ENCODE measurements at places on chromosomes 6 and 20. TPM values are rescaled to one million over a fixed set of nuclear protein-coding genes. Genes with fewer than 3 reads are reported as not detected.

DNA sequence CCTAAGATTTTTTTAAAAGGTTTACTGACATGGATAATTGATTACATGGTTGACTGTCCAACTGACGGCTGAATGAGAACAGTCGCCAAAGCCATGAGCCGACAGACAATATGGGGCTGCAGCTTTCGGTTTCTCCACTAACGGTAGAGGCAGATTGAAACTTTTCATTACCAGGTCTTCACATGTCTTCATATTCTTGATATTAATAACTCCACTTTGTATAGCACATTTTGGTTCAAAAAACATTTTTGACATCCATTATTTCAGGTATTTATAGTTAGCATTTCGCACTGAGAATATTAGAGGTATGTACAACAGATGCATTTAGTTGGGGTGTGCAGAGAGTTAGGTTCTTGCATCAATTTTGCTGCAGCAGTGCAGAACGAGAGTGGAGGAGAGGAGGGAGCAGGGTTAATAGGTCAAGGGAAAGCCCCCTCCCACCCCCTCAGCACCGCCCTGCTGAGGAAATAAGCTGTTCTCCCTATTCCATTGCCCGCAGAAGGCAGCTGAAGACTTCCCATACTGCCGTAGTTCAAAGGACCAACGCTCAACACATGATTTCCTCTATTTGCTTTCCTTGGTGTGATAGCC, 73.6 kb upstream of the ADTRP start:
- no peak overlapping the region for H3K4me3 ChIP-seq
- H3K27me3 ChIP-seq, result no peaks in the 10 kb centered on the region
- H3K4me1 ChIP-seq, result no peaks in the 10 kb centered on the region
- DNase-seq, result peak; percentile 52
- H3K27ac ChIP-seq, result no peak overlapping the region
- no peaks in the 10 kb centered on the region for H3K36me3 ChIP-seq

GRCh38 chr20:58853976-58854637, 1.6 kb downstream of the GNAS start:
- peak; percentile 41 for DNase-seq
- peak overlapping the region; percentile 41 for H3K4me3 ChIP-seq
- H3K27ac ChIP-seq, result no peak overlapping the region
- H3K4me1 ChIP-seq, result peaks cover 6% of the 10 kb centered on the region
- H3K27me3 ChIP-seq, result peaks cover 82% of the 10 kb centered on the region
- H3K36me3 ChIP-seq, result no peaks in the 10 kb centered on the region

GRCh38 chr6:36924778-36925374, 29.7 kb upstream of the PI16 start:
- no peaks in the 10 kb centered on the region for H3K36me3 ChIP-seq
- H3K27me3 ChIP-seq, result no peaks in the 10 kb centered on the region
- no peak overlapping the region for H3K4me3 ChIP-seq
- no peak for DNase-seq
- H3K27ac ChIP-seq, result no peak overlapping the region
- no peaks in the 10 kb centered on the region for H3K4me1 ChIP-seq

DNA sequence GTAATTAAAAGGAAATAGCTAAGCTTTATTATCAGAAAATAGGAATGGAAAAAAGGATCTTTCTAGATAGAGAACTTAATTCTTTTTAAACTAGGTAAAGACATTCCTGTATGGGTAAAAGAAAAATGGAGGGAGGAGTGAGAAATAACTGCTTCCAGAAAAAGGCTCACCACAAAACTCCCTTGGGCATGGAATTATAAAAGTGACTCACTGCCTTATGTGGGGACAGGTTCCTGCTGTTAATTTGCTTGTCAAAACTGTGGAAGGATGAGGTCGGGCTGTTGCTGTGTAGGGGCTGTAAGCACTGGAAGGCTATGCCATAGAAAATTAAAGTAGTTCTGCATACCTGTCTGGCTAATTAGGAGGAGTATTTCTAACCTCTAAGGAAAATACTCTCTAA, 158.7 kb downstream of the UBE3D start:
- DNase-seq, result no peak
- no peak overlapping the region for H3K27ac ChIP-seq
- peaks cover 52% of the 10 kb centered on the region for H3K4me1 ChIP-seq

SPDEF gene
- total RNA-seq, result 0.50 TPM

DNA sequence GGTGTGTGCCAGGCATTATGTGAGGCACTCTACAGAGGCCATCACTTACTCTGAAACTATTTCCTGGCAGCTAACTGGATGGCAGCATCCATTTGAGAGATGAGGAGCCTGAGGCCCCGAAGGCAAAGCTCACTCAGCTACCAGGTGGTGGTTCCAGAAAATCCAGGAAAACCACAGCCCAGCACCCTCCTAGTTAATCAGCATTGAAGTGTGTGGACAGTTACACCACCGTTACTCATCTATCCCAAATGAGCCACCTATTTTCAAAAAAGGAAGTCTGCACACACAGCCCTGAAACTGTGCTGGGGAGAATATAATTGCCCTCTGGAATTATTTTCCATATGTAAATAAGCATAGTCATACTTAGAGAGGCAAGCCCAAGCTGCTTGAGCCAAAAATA, 67.4 kb downstream of the CNBD2 start:
- H3K27me3 ChIP-seq, result no peaks in the 10 kb centered on the region
- H3K4me1 ChIP-seq, result no peaks in the 10 kb centered on the region
- H3K27ac ChIP-seq, result no peak overlapping the region
- no peak overlapping the region for H3K4me3 ChIP-seq
- H3K36me3 ChIP-seq, result no peaks in the 10 kb centered on the region
- DNase-seq, result no peak

DNA sequence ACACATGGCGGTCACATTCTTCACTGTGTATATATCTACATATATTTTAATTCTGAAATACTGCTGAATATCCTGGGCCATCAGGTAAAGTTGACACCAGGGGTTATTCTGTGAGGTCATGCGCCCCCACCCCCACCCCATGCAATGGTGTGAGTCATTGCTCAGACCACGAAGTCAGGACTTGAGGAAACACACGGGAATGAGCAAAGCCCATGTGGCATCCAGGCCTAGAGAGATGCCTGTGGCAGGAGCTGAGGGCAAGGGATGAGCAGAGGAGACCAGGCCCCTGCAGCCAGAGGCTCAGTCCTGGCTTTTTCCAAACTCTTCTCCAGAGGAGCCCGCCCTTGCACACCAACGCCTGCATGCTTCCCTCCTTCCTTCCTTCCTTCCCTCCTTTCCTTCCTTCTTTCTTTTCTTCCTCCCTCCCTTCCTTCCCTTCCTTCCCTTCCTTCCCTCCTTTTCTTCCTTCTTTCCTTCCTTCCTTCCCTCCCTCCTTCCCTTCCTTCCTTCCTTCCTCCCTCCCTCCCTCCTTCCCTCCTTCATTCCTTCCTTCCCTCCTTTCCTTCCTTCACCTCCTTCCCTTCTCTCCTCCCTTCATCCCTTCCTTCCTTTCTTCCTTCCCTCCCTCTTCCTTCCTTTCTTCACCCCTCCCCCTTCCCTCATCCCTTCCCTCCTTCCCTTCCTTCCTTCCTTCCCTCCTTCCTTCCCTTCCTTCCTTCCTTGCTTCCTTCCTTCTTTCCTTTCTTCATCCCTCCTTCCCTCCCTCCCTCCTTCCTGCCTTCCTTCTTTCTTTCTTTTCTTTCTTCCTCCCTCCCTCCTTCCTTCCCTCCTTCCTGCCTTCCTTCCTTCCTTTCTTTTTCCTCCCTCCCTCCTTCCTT, 72.0 kb upstream of the INSM1 start:
- no peaks in the 10 kb centered on the region for H3K4me1 ChIP-seq
- H3K27me3 ChIP-seq, result no peaks in the 10 kb centered on the region
- no peak for DNase-seq
- H3K4me3 ChIP-seq, result no peak overlapping the region
- no peak overlapping the region for H3K27ac ChIP-seq

GRCh38 chr6:153591159-153591558, 447.9 kb upstream of the OPRM1 start:
- no peaks in the 10 kb centered on the region for H3K4me1 ChIP-seq
- DNase-seq, result no peak
- H3K36me3 ChIP-seq, result no peaks in the 10 kb centered on the region
- no peaks in the 10 kb centered on the region for H3K27me3 ChIP-seq
- H3K27ac ChIP-seq, result no peak overlapping the region
- no peak overlapping the region for H3K4me3 ChIP-seq

GRCh38 chr20:272718-273117, 15.2 kb downstream of the DEFB132 start:
- H3K27ac ChIP-seq, result no peak overlapping the region
- DNase-seq, result no peak

NECAB3 gene
- 40.2 TPM for total RNA-seq

DNA sequence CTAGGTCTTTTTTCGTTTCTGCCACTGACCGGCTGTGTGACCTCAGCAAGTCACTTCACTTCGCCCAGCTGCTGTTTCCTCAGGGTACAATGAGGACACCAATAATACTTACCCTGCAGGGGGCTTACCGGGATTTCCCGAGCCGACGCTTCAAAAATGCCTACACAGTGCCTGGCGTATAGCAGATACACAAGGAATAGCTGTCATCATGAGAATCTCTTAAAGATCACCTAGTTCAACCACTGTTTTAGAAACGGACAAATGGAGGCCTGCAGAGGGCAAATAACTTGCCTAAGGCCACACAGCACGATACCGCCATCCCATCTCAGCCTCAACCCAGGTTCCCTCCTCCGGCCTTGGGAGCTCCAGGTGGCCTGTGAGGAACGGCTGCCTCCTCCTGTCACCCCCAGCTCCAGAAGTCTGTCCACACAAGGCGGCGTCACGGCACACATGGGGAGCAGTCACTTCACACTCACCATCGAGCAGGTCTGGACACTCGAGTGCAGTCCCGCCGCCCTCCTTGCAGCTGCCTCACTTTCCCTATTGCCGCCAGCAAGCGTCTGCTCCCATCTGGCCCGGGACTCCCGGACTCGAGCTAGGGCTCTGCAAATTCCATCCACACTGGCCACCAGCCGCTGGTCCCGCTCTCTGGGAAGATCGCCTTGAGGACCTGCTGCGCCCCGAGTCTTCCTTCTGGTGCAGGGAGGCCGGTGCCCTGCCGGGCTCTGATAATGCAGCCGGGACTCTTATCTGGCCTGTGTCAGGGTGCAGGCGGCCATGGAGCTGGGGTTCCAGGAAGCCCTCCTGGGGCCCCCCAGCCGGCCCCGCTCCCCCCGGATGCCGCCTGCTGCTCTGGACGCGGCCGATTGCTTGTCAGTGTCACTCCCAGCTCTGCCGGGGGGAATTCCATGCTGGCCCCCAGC, at the start of gene RIPOR3:
TSS of gene RIPOR3 (minus strand) at position 893 of the 923 bp plus-strand sequence. CDS start at position 479, 414 bp downstream.
- H3K27me3 ChIP-seq, result no peaks in the 10 kb centered on the region
- H3K27ac ChIP-seq, result no peak within 1 kb of the TSS
- no peaks in the 10 kb centered on the region for H3K36me3 ChIP-seq
- peaks cover 28% of the 10 kb centered on the region for H3K4me1 ChIP-seq

- H3K4me1 ChIP-seq, result no peaks in the 10 kb centered on the region
- DNase-seq, result no peak
- H3K36me3 ChIP-seq, result no peaks in the 10 kb centered on the region
- no peak overlapping the region for H3K4me3 ChIP-seq
- H3K27me3 ChIP-seq, result no peaks in the 10 kb centered on the region
- no peak overlapping the region for H3K27ac ChIP-seq
These were observed 31.7 kb downstream of the IRF4 start for GRCh38 chr6:423055-423798.

UBD gene
- not detected for total RNA-seq

- peaks cover 3% of the 10 kb centered on the region for H3K36me3 ChIP-seq
- no peak overlapping the region for H3K27ac ChIP-seq
- no peak overlapping the region for H3K4me3 ChIP-seq
These were observed 110.9 kb downstream of the JAG1 start for GRCh38 chr20:10562899-10563298.

- peaks cover 23% of the 10 kb centered on the region for H3K4me1 ChIP-seq
- no peak overlapping the region for H3K4me3 ChIP-seq
- H3K36me3 ChIP-seq, result no peaks in the 10 kb centered on the region
- H3K27me3 ChIP-seq, result peaks cover 29% of the 10 kb centered on the region
- no peak overlapping the region for H3K27ac ChIP-seq
These were observed 319.6 kb upstream of the POU3F2 start for GRCh38 chr6:98514796-98515195.

FRK gene
- total RNA-seq, result 0.11 TPM

DNA sequence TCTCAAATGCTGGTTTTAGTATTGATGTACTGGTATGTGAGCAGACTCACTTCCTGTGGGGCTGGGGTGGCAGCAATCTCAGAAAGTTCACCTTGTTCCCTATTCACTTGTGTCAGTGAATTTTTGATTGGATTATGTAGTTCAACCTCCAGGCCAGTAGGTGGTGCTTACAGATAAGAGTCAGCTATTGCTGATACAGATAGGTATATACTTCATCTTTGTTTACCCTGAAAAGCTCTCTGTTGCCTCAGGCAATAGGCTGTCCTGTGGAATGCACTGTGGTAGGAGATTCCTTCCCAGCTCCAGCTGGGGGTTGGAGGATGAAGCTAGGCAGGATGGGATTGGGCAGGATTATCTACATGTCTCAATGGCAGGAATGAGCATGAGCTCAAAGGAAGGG, 851.2 kb upstream of the EYS start:
- no peaks in the 10 kb centered on the region for H3K27me3 ChIP-seq
- H3K4me1 ChIP-seq, result no peaks in the 10 kb centered on the region
- H3K36me3 ChIP-seq, result no peaks in the 10 kb centered on the region
- no peak overlapping the region for H3K27ac ChIP-seq

ADGRB3 gene
- total RNA-seq, result 1.5 TPM

FAM217A gene
- total RNA-seq, result not detected

- no peak overlapping the region for H3K4me3 ChIP-seq
- H3K4me1 ChIP-seq, result no peaks in the 10 kb centered on the region
- no peaks in the 10 kb centered on the region for H3K27me3 ChIP-seq
- peak; percentile 85 for DNase-seq
These were observed 46.8 kb downstream of the PYGB start for GRCh38 chr20:25294459-25295385.

GRCh38 chr20:34907616-34908469, 31.4 kb downstream of the ACSS2 start:
- H3K36me3 ChIP-seq, result no peaks in the 10 kb centered on the region
- no peaks in the 10 kb centered on the region for H3K4me1 ChIP-seq
- H3K27ac ChIP-seq, result no peak overlapping the region
- H3K4me3 ChIP-seq, result no peak overlapping the region
- H3K27me3 ChIP-seq, result no peaks in the 10 kb centered on the region

NKX2-4 gene
- total RNA-seq, result not detected

GRCh38 chr6:166830185-166830890, 126.0 kb downstream of the RNASET2 start:
- H3K4me3 ChIP-seq, result no peak overlapping the region
- no peak overlapping the region for H3K27ac ChIP-seq
- DNase-seq, result no peak
- H3K27me3 ChIP-seq, result no peaks in the 10 kb centered on the region
- no peaks in the 10 kb centered on the region for H3K4me1 ChIP-seq
- no peaks in the 10 kb centered on the region for H3K36me3 ChIP-seq

DNA sequence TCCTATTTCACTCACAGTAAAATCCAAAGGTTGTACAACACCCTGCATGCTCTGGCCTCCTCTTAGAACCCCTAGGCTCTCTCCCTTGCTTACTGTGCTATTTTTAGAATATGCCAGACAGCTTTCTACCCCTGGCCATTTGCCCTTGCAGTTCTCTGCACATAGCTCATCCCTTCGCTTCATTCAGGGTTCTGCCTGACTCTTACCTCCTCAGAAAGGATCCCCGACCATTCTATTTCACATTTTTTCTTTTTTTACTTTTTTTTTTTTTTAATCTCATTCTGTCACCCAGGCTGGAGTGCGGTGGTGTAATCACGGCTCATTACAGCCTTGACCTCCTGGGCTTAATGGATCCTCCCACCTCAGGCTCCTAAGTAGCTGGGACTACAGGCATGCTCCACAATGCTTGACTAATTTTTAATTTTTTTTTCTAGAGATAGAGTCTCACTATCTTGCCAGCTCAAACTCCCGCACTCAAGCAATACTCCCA, 33.6 kb downstream of the COMMD7 start:
- no peak overlapping the region for H3K4me3 ChIP-seq
- H3K27ac ChIP-seq, result no peak overlapping the region
- H3K4me1 ChIP-seq, result peaks cover 9% of the 10 kb centered on the region
- DNase-seq, result no peak
- no peaks in the 10 kb centered on the region for H3K27me3 ChIP-seq
- no peaks in the 10 kb centered on the region for H3K36me3 ChIP-seq

GRCh38 chr6:88164061-88164460, 2.1 kb downstream of the CNR1 start:
- no peak overlapping the region for H3K27ac ChIP-seq
- no peak overlapping the region for H3K4me3 ChIP-seq
- H3K4me1 ChIP-seq, result no peaks in the 10 kb centered on the region

All from neural progenitor cell (in vitro differentiated cells).